H9 (cell line): ENCODE measurements at places on chromosomes 13 and 19.

GRCh38 chr13:110275931-110276552, 30.9 kb downstream of the COL4A1 start:
- DNase-seq: no peak

GRCh38 chr13:110380359-110381028, 73.4 kb downstream of the COL4A2 start:
- DNase-seq: no peak

DNA sequence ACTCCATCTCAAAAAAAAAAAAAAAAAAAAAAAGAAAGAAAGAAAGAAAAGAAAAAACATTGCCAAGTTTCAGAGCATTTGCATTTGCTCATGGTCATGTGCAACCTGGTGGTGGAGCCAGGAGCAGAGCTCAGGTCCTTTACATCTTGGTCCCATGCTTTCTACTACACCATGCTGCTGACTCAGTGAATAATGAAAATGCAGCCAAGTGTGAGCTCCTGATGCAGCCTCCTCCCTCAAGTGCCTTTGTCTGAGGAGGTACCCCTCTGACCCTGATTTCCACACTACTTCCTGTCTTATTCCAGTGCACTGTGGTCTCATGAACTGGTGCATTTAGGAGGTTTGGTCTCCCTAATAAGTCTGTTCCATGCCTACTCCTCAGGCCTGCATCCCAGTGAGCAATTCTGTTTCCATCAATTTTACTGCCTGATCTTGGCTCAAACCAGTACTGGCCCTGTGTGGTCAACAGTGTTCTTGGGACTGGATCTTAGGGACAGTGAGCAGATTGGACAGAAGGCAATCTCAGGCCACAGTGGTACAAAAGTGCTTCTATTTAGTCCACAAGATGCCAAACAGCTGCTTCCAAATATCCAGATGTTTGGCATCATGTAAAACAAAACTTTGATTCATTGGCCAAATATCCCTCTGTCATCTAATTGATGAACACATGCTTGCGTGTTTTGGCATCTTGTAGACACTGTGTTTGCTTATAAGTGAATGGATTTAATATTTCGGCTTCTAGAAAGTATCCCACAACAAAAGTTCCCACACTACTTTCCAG, 28.8 kb upstream of the LRCH1 start:
- DNase-seq: no peak

GRCh38 chr19:12757544-12758274, 6.1 kb downstream of the BEST2 start:
- peak; percentile 95 for DNase-seq

DNA sequence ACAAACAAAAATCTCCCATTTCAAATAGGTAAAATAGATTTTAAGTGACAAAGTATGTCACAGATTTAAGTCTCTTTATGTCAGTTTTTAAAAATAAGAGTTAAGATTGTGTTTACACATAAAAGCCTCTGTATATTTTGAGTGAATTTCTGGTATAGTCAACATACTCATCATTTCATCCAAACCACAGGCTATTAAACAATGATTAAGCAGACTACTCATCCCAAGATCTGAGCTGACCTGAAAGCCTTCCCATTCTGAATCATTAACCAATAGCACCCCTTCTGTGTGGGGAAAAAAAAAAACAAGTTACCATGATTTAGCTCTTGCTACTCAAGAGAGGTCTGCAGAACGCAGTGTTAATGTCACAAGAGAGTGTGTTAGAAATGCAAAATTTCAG, 284.4 kb upstream of the NBEA start:
- DNase-seq: no peak

- DNase-seq: no peak
Observed at GRCh38 chr13:61013796-61014195, 401.9 kb downstream of the PCDH20 start.

- DNase-seq: no peak
Observed at GRCh38 chr13:55160867-55161266, 1979.9 kb upstream of the PRR20A start.

GRCh38 chr19:18287836-18288772, 6.7 kb upstream of the JUND start:
- DNase-seq: peak; percentile 90

- no peak for DNase-seq
Observed at GRCh38 chr19:18975011-18975410, 34.0 kb upstream of the HOMER3 start.

DNA sequence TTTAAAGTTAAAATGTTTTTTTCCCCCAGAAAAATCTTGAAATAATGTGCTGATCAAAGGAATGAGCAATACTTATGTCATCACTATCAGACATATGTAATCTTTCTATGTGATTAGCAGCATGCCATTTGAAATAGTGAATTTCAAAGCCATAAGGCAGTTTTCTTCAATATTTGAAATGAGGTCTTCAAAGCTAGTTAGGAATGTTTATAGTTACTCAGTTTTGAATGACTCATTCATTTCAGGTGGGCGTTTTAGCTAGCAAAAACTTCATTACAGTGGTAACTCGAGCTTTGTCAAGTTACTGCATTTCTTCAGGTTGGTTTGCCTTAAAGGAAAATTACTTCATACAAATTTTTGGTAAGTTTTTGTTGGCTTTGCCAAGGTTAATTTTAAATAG, 102.1 kb downstream of the ATP8A2 start:
- DNase-seq: no peak

GRCh38 chr13:43307921-43308433, 284.6 kb downstream of the DNAJC15 start:
- DNase-seq: no peak

GRCh38 chr19:54191011-54191810, at the start of gene TSEN34:
Gene TSEN34 (plus strand): TSS chr19:54191308. CDS start chr19:54191365, 57 bp downstream.
- DNase-seq: peak; percentile 84

DNA sequence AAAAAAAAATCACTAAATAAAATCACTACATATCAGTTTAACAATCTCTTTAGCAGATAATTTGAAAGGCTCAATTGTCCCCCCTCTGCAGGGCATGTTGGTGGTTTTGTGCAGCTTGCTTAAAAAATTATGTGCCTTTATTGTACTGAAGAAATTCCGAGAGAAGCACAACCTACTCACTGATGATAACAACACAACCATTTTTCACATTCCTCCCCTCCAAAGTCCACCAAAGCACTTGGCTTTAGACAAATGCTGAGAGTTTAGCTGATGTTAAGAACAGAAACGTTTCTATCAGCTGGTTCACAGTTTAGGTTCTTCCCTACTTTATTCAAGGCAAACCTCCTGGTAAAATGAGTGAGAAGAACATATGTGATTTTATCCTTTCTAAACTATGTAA, 923 bp downstream of the DOCK9 start:
- DNase-seq: no peak

DNA sequence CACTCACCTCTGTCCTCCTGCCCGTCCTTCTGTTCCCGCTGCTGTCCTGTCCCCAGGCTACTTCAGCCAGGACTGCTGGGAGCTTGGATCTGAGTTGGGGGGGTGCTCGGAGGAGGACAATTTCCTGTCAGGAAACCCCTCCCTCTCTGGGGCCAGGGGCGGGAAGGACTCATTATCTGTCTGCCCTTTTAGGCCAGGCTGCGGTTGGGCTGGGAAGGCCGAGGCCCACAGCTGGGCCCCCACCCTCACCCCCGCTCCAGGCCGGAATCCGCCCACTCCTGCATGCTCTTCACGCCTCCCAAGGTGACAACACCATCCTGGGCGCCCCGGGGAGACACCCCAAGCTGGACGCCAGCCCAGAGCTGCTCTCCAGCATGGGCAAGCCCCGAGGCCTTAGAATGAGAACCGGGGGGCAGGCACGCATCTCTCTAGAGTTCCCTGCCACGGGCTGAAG, at the start of gene EXOC3L2:
Gene EXOC3L2 (minus strand): TSS at position 74 of the 454 bp plus-strand sequence. CDS start 6,362 bp downstream, outside the sequence.
- DNase-seq: no peak

- DNase-seq: no peak
Observed at GRCh38 chr13:23560571-23561089, 9.6 kb upstream of the TNFRSF19 start.

- peak; percentile 87 for DNase-seq
Observed at GRCh38 chr19:35704218-35704617, at the start of gene ZBTB32. Gene ZBTB32 (plus strand): TSS chr19:35704558. CDS start chr19:35714627, 10,069 bp downstream.

GRCh38 chr19:17686023-17686521, 2.1 kb downstream of the UNC13A start:
- peak; percentile 58 for DNase-seq

- DNase-seq: no peak
Observed at GRCh38 chr13:106819413-106820180, 251.7 kb upstream of the ARGLU1 start.

- peak; percentile 36 for DNase-seq
Observed at GRCh38 chr13:110073982-110074381, 233.0 kb downstream of the COL4A1 start.

DNA sequence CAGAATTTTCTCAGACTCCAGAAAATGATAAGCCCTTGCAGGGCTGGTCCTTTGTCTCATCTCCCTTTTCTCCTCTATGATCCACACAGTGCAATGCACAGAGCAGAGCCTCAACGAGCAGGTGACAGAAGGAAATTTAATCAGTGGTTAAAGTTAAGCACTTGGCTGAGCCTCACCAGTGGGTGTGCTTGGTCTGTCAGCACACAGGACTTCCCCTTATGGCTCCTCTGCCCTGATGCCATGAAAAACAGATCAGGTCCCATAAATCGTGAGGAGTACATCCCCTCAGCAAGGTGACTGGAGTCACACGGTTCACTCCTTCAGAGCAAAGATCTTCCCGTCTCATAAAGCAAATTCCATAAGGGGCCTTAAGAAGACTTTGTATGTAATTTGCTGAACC, 818.2 kb downstream of the UQCRFS1 start:
- no peak for DNase-seq

DNA sequence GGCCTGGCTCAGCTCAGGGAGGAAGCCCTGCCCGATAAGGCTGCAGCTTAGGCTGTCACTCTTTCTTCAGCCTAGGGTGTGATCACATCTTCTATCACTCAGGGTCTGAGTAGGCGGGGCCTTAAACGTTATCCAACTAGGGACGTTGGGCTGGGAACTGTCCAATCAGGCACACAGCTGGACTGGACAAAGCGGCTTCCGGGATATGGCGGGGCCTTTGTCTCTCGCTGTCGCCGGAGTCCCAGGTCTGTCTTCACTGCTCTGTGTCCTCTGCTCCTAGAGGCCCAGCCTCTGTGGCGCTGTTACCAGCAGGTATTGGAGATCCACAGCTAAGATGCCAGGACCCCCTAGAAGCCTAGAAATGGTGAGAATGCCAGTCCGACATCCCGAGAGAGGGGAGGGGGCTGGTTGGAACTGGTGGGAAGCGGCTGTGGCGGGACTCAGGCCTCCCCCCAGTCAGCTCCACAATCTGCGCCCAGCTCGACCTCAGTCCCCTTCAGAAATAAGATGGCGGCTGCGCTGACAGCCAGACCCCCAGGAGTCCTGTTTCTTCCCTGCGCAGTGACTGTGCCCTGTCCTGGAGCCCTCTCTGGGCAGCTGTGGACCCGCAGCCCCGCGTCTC, at the start of gene ZNF254:
Gene ZNF254 (plus strand): TSS at position 214 of the 622 bp plus-strand sequence. CDS start 121 bp downstream, at position 335.
- peak; percentile 97 for DNase-seq

DNA sequence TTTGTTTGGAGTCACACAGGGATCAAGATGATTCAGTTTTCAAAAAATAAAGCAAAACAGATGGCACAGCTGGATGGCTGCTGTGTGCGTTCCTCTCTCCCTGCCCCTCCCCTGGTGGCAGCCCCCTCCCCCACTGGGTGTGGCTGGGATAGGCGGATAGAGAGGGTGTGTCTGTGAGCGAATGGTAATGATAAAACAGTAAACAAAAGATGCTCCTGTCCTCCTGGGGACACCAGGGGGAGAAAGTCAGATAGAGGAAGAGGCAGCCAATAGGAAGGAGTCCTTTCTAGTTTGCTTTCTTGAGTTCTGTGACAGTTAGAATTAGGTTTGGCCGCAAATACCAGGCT, 6.5 kb downstream of the TMEM255B start:
- no peak for DNase-seq

- no peak for DNase-seq
Observed at GRCh38 chr13:83955011-83955410, 72.7 kb upstream of the SLITRK1 start.

DNA sequence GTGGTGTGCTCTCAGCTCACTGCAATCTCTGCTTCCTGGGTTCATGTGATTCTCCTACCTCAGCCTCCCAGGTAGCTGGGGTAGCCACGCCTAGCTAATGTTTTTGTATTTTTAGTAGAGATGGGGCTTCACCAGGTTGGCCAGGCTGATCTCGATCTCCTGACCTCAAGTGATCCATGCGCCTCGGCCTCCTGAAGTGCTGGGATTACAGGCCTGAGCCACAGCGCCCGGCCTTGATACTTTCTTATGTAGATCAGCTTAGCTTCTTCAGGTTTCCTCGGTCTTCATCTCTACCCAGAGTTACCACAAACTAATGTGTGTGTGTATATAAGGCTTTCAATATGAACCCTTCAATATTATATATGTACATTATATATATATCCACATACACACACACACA, 9.9 kb upstream of the CCDC61 start:
- no peak for DNase-seq

DNA sequence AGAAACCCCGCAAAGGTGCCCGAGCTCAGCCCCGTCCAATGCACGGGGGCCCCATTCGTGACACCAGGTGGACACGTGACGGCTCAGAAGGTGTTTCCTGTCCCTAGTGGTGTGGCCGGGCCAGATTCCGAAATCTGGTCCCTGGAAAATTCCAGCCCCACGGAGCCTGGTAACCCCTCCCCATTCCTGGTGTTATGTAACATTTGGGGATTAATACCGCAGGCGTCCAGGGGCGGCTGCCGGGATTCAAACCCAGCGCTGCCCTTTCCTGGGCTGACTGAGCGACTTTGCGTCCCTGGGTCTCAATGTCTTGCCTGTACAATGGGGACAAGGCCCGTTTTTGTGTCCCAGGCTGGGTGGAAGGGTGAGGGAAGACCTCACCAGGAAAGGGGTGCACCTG, 1.0 kb upstream of the PLK5 start:
- no peak for DNase-seq

GRCh38 chr13:72341904-72342303, 385.5 kb downstream of the MZT1 start:
- DNase-seq: no peak

- DNase-seq: no peak
Observed at GRCh38 chr13:80235166-80235966, 105.6 kb downstream of the SPRY2 start.

DNA sequence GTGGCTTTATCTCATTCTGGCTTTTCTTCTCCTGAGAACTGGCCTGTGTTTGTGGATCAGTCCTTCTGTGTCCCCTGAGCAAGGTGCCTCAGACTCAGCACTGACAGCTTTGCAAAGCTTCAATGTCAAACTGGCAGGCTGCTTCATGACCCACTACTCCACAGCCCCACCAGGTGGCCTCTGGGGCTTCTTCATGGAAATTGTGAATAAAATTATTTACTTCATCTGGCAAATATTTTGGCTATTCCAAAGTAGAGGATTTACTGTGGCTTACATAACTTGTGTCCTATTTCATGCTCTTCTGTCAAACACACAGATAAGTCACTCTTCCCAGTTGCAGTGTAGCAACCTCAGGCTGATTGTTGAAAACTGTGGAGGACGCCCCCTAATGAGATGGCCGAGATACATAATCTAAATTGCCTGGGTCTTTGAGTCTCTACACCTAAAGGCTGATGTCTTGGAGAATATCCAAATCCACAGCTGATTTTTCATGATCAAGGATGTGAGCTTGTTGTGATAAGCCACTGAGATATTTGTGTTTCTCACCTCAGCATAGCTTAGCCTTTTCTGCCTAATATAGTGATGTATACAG, 721.9 kb upstream of the SLC10A2 start:
- peak; percentile 36 for DNase-seq
